Activated gamma-delta T cell treated with Interleukin-2 at 50 U/mL for 16 hours (primary cell): ENCODE measurements at places on chromosomes 12 and 14.

DNA sequence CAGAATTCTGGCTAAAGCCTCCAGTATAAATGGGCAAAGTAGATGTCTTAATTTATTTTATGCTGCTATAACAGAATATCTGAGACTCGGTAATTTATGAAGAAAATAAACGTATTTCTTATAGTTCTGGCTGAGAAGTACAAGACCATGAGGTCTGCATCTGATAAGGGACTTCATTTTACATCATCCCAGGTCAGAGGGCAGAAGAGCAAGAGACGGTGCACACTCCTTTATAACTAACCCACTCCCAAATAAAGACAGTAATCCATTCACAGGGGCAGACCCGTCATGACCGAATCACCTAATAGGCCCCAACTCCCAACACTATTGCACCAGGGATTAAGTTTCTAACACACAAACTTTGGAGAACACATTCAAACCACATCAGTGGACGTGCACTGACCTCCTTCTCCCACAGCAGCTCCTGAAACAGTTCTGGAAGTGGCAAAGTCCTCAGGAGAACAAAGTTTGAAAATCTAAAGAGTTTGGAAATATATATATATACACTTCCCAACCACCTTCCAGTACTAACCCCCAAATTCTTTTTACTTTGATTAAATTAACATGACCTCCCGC lies 116.5 kb downstream of the MED13L start:
- no peak for DNase-seq

DNA sequence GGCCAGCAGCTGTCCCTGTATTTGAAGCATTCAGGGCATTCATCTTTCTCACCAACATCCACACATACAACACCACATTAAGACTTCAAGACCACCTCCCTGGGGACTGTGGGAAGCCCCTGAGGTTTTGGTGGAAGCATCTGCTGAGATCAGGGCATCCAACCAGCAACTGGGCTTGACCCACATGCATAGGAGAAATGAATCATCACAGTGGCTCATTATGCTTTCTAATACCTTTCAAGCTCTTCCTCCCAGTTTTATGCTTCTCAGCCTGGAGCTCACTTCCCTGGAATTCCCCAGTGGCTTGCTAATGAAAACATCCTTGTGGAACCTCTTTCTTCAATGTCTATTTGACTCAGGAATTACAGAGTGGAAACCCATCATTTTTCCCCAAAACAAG lies 21.4 kb upstream of the CMKLR1 start:
- no peak for DNase-seq

- DNase-seq: no peak
These were observed 46.2 kb upstream of the TUNAR start for GRCh38 chr14:95830386-95830785.

GRCh38 chr12:15527201-15528080 lies 205.1 kb downstream of the PTPRO start:
- DNase-seq: no peak

- no peak for DNase-seq
These were observed 2.0 kb upstream of the SOAT2 start for GRCh38 chr12:53101266-53101665.

DNA sequence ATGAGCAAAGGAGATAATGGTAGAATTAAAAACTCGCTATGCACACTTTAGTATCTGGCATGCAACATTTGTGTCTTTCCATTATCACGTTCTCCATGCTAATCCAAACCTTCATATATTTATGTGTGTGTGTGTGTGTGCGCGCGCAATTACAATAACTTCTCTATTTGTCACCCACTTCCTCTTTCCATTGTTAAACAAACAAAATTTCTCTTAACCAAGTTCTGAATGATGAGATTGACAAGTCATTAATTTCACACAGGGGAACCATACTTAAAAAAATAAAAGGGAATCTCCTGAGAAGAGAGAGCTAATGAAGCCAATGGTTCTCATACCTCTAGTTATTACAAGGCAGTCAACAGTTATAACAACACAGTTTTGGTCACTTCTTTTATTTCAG lies 575.9 kb upstream of the MDGA2 start:
- DNase-seq: no peak

DNA sequence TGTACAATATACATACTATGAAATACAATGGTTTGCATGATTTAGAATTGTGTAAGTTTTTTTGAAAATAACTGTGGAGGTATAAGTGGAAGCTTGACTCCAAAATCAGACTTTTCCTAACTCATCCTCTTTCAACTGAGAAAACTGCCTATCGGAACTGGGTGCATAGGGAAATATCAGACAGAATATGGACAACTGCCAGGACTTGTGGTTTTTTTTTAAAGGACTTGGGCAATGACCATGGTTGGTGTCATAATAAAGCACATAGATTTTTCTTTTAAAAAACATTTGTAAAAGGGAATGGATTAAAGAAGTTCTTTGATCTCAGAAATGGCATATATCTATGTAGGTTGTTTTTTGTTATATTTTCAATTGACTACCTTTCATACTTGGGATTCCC lies 53.3 kb upstream of the LRRK2 start:
- no peak for DNase-seq

- DNase-seq: no peak
These were observed 7.4 kb upstream of the BEGAIN start for GRCh38 chr14:100594625-100594951.

- peak; percentile 23 for DNase-seq
These were observed 3.4 kb downstream of the PLEKHG3 start for GRCh38 chr14:64707661-64708060.

DNA sequence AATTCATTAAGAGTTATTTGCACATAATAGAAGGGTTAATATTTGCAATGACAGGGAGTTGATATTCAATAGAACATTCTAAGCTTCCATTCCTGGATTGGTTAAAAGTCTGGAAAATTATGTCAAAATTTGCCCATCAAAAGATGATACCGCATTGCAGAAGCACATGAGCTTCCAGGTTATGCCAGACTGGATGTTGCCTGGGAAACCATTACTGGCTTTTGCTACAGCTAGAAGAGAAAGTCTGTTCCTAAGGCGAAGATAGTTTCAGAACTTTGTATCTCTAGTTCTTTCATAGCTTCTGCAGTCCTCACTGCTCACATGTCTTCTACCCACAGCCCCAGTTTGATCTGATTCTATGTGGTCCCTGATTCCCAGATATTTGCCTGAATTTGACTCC lies 122.4 kb upstream of the AMIGO2 start:
- no peak for DNase-seq

DNA sequence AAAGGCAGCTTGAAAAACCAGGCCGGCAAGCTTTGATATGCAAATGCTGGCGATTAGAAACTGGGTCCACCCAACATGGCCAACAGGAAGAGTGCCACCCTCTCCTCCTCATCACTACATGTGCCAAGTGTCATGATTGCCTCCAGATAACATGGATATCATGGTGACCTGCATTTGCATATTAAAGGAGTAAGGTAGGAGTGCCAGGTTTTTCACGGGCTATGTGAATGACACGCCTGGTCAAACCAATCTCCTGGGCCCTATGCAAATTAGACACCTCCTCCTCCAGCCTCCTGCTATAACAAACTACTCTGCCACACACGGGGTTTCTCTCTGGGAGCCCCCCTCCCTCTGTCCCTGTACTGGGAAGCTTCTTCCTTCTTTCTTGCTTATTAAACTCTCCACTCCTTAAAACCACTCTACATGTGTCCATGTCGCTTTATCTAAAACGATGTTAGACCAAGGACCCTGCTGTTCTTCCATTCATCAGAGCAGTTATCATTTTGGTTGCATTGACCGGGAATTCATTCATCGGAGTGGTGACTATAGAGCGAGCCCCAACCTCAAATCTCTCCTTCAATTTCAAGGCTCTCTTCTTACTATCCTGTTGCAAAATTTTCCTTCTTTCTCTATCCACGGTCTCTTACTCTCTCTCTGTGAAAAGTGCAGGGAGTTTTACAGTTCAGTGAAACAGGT lies 27.5 kb downstream of the APOBEC1 start:
- DNase-seq: no peak

- no peak for DNase-seq
These were observed 135.7 kb upstream of the SLC16A7 start for GRCh38 chr12:59459966-59460660.

DNA sequence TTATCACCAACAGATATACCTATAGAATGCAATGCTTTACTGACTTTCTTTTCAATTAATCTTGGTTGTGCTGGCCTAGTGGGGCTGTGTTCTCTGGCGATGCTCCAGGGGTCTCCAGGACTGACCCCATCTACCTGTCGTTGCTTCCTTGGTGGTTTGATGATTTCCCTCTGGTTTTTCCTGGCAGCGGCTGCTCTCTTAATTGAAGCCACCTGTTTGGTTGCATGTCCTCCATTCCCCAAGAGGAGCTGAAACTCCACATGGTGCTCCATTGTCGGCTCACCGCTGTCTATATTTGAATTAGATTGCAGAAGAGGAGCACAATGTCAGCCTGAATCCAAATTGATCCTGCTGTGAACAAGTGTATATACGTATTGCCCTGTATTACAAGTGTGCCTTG lies 7.1 kb upstream of the IFNG-AS1 start:
- DNase-seq: no peak

GRCh38 chr12:97754306-97754705 lies 291.7 kb downstream of the RMST start:
- DNase-seq: no peak

DNA sequence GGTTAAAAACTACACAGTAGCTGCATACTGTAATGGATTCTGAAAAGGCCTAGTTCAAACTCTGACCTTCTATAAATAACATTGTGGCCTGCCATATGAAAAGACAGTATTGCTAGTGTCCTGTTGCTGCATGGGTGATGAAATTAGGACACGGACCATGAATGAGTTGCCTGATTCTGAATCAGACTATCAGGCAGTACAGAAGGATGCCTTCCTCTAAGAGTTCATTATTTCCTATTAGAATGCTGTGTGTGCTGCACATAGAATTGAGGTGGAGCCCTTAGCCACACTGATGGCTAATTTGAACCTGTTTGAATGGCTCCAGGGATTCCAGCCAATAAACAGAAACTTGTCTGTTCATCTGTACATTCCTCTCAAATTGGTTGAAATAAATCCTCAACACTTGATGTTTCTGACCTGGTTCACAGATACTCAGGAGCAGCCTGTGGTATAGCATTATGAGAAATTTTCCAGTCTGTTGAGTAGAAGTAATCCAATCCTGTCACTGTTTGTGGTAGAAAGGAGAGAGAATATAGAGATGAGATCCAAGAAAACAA lies 483.2 kb downstream of the APAF1 start:
- no peak for DNase-seq

- no peak for DNase-seq
These were observed 164.2 kb upstream of the SOX5 start for GRCh38 chr12:24113701-24114100.

DNA sequence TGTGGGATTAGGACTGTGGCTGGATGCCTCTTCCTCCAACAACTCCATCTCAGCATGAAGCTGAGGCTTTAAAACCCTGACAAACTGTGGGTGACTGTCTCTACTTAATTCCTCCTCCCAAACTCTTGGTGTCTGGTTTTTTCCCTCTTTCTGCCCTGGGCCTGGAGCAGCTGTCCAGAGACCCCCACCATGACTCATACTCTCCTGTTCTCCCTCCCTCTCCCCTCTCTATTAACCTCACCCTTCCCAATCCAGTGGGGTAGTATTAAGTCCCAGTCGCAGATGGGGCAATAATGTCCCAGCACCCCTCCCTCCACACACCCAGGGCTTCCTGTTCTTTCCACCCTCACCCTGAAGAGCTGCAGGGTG lies 2.0 kb upstream of the DNAJC14 start:
- DNase-seq: no peak

DNA sequence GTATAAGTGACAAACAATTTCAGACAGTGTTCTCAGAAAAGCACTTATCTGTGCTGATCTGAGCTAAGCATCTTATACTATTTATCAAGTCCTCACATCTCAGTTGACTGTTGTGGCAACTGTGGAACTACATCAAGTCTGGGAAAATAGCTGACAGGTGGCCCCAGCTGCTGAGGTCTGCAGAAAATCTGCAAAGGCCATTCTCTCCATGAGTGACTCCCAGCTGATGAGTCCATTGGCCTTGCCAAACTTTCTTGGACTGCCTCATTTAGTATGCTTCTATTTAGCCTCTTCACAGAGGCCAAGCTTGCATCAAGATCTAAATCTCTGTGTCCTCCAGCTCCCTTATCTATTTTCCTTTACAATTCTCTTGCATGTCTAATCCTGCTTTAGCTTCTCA lies 174.5 kb upstream of the RBM19 start:
- no peak for DNase-seq

DNA sequence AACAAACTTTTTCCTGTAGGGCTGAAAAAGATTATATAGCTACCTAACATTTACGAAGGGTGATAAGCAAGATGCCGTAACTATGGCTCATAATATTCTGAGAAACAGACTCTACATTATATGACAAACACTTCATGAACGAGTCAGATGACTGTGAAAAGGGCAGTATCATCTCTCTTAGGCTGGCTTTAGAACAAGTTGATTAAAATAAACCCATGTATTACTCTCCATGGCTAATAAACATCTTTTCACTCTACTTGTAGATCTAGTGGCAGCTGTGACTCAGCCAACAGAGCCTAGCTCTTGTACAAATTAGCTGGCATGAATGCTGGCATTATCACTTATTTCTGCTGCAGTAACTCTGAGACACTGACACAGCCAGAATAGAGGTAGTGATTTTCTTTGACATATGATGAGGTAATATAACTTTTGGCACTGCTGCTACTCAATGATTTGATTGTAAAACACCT lies 47.1 kb downstream of the SLC2A13 start:
- DNase-seq: no peak
